ENCODE measurements at places on chromosomes 13 and 19.

DNA sequence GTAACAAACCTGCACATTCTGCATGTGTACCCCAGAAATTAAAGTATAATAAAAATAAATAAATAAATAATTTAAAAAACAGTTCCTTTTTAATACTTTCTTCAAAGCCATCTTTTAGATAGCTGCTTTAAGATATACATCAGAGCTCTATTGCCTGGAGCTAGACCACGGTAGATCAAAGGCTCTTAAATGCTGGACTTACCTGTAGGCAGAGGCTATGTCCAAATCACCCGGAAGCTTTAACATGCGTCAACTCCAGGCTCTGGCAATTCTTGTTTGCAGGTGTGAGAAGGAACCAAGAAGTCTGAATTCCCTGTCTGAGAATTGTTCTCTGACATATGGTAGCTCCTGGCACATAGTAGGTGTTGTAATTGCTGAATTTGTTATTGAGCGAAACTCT, 1.6 kb upstream of the METTL21C start:
- no peak for DNase-seq

DNA sequence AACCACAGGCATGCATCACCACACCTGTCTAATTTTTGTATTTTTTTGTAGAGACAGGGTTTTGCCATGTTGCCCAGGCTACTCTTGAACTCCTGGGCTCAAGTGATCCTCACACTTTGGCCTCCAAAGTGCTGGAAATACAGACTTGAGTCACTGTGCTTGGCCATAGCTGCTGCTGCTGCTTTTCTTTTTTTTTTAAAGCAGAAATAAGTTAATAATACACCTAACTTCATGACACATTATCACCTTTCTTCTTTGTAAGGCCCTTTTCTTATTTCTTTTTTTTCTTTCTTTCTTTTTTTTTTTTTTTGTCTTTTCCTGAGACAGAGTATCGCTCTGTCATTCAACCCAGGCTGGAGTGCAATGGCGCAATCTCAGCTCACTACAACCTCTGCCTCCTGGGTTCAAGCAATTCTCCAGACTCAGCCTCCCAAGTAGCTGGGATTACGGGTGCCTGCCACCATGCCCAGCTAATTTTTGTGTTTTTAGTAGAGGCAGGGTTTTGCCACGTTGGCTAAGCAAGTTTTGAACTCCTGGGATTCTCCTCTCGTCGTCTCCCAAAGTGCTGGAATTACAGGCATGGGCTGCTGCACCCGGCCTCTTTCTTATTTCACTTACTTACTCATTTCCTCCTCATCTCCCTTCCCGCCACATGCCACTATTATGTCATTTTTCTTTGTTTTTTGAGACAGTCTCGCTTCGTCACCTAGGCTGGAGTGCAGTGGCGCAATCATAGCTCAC, 8.7 kb downstream of the SHKBP1 start:
- DNase-seq = peak; percentile 52

GRCh38 chr13:110902370-110902769, 12.5 kb downstream of the ANKRD10 start:
- DNase-seq = no peak

GRCh38 chr19:14476673-14477401, 1.7 kb upstream of the PTGER1 start:
- DNase-seq = peak; percentile 75

DNA sequence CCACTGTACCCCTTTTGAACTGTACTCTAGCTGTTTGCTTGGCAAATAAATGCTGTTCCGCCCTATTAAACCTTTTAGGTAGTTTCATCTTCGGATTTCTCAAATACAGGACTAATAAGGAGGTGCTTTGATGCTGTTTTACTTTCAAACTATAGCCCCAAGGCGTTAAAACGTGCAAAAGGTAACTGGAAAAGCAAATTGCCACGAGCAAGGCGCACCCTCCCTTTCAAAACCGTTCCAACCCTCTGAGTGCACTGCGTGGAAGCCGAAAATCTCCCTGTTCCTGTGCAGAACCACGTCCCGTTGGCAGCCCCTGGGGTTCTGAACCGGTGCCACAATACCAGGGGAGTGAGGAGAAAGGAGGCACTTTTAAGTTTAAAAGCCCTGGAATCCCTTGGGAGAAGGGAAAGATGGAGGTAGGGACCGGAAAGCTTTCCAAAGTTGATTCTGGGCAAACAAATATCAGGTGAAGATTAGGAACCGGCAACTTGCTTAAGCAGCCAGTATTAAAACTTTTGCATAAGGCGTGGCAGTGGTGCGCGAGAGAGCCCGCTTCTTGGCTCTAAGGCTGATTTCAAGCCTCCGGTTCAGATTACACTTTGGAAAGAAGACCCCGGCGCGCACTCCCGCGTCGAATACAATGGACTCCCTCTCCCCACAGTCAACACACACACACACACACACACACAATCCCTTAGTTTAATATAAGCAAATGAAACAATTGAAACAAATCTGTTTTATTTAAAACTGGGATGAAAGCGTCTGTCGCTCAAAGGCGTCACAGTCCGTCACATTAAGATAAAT, 9.5 kb downstream of the POU4F1 start:
- no peak for DNase-seq

- no peak for DNase-seq
Measured at GRCh38 chr19:21396121-21396520, 812 bp upstream of the ZNF493 start.

DNA sequence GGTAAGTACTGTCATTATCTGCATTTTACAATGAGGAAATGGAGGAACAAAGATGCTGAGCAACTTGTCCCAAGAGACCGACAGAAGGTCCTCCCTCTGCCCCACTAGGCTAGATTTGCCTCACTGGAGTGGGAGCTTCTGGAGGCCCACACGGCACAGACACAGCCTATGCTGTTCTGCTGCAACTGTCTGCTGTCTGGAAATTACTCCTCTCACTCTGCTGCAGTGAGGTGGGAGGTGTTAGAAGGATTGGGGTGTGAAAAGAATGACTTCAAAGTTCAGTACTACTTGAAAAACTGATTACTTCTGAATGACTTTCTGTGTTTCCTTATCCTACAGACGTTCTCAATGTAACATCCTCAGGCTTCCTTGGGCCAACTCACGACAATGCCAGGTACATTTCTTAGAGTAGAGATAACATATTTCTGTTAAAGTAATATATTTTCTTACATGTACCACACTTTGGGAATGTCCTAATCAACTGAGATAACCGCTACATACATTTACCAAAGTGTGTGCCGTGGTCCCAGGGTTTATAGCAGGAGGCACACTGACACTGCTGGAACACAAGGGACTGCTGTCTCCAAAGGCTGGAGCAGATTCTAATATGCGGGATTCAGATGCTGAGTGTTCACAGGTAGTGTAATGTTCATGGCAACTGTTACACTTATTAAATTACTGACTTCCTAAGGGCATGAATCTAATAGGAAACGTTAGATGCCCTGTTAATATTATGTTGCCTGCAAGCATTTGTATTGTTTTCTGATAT, 53.5 kb upstream of the WASF3 start:
- DNase-seq = no peak

GRCh38 chr19:2758601-2759313, 18.9 kb upstream of the SLC39A3 start:
- DNase-seq = no peak

GRCh38 chr13:37741536-37741935, 128.0 kb downstream of the TRPC4 start:
- no peak for DNase-seq

DNA sequence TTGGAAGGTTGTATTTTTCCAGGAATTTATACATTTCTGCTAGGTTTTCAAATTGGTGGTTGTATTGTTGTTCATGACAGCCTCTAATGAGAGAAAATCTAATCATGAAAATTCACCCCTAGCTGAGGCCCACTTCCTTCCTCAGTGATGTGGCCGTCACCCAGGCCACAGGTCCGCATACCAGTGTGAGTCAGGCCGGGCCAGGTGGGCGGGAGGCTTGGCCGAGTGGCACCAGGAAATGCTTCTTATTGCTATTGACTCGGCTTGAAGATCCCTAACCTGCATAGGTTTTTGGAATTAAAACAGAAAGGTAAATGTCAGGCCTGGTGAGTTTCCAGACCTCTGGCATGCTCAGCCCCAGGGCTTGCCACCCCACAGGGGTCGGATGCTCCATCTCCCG, 88.7 kb downstream of the SCGB2B2 start:
- no peak for DNase-seq

DNA sequence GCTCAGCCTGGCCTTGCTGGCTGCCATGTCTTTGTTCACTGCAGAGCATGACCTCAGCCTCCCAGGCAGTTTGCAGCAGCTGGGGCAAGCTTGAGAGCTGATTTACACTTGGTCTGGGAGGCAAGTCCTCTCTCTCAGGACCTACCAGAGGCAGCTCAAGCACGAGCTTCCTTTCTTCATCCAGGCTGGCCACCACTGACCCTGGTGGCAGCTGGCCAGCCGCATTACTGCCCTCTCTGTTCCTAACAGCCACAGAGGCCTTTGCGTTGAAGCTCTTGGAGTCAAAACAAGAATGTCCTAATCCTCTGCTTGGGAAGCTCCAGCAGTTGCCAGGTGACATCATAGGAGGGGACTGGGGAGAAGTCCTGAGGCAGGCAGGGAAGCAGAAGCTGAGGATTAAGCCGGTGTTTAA, 85.7 kb downstream of the NUFIP1 start:
- DNase-seq = no peak

- DNase-seq = no peak
Measured at GRCh38 chr13:74869846-74870245, 612.1 kb downstream of the TBC1D4 start.

DNA sequence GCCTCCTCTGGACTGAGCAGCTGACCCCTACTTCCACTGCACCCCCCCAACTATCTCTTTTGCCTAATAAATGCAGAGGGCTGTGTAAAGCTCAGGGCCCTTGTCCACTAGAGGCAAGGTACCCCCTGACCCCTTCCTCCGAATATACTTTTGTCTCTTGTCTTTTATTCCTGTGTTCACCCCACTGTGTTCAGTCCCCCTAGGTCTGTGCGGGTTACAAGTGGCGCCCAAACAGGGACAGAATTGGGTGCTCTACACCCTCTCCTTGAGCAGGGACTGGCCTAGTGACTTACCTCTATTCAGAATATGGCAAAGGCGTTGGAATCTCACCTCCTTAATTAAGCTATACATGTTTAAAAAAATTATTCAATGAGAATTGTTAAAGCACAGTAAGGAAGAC, 15.0 kb downstream of the ZNF350 start:
- DNase-seq = no peak

GRCh38 chr19:41528106-41528505, 47.9 kb upstream of the CEACAM21 start:
- DNase-seq = no peak

DNA sequence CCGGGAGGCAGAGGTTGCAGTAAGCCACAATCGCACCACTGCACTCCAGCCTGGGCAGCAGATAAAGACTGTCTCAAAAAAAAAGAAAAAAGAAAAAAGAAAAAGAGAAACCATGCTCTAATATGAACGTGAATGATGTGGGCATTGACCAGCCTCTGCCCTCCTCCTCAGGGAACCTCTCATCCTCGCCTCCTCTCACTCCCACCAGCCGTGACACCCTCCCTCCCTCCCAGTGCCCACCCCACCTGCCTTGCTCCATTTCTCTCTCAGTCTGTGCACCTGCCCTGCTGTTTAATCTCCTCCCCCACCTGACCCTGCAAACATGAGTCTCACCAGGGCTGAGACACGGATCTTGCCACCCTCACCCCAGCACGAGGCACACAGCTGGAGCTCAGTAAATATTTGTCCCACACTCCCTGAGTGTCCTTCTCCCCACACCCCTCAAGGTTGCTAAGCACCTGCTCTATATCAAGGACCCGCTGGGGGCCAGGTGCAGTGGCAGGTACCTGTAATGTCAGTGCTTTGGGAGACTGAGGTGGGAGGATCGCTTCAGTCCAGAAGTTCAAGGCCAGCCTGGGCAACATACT, 7.5 kb upstream of the BCAT2 start:
- DNase-seq = no peak

- no peak for DNase-seq
Measured at GRCh38 chr13:75299913-75300862, 181.8 kb downstream of the TBC1D4 start.

GRCh38 chr19:19366434-19367396, 38.8 kb upstream of the GATAD2A start:
- DNase-seq = peak; percentile 80

DNA sequence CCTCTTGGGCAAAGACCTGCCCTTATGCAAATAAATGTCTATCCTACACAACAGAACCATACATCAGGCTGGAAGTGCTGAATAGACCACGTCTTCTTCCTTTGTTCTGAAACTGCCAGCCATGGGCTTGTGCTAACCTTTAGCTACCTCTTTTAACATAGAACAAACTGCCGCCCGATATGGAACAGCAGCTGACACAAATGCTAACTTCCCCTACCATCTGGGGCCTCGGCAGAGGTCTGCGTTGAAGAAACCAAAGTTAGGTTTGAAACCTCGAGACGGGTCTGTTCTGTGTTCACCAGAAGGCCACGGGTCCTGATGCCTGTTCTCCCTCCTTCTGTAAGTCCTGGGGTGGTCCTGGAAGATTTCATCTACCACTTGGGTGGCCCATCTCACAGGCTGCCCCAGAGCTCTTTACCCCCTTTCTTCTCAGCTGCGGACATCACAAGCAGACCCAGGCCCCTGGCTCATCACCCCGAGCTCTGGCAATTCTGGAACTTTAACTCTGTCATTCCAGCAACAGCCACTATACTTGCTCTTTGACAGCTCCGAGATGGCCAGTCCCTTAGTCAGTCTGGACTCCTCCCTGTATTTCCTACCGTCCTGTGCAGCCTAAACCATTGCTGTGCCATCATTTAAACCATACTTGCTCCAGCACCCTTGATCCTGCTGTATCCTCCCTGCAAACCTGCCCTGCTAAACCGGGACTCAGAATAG, 146.7 kb downstream of the USP12 start:
- no peak for DNase-seq

- peak; percentile 40 for DNase-seq
Measured at GRCh38 chr13:46352805-46353204, 34.2 kb downstream of the RUBCNL start.

DNA sequence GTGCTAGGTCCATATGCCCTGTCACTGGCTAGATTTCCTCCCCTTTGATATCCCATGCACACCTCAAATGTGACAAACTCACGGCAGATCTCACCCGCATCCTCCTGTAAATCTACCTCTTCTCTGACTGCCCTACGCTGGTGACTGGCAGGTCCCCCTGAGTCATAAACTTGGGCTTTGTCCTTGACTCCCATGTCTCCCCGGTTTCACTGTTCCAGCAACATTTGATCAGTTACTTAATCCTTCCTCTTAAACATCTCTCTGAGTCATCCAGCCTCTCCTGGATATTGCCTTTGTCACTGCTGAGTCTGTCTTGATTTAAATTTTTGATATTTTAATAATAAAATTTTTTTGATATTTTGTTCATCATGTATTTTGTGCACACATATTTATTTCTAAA, 26.5 kb downstream of the FAM216B start:
- DNase-seq = no peak

DNA sequence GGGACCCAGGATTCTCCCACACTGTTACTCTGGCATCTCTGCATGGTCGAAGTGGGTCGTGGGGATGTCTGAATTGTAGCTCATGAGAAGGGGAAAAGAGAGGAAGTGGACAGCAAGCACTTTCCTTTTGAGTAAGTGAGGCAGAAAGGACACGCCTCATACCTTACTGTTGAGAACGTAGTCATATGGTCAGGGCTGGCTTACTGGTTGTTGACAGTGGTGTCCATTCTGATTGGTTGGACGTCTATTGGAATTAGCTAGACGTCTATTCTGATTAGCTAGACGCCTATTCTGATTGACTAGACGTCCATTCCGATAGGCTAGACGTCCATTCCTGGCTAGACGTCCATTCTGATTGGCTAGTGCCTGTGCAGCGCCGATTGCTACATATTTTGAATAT, 12.4 kb downstream of the GRIN2D start:
- no peak for DNase-seq

- no peak for DNase-seq
Measured at GRCh38 chr13:97780486-97780885, 173.0 kb upstream of the IPO5 start.
